Chondrocyte (in vitro differentiated cells): ENCODE measurements at places on chromosomes 1 and 21.

DNA sequence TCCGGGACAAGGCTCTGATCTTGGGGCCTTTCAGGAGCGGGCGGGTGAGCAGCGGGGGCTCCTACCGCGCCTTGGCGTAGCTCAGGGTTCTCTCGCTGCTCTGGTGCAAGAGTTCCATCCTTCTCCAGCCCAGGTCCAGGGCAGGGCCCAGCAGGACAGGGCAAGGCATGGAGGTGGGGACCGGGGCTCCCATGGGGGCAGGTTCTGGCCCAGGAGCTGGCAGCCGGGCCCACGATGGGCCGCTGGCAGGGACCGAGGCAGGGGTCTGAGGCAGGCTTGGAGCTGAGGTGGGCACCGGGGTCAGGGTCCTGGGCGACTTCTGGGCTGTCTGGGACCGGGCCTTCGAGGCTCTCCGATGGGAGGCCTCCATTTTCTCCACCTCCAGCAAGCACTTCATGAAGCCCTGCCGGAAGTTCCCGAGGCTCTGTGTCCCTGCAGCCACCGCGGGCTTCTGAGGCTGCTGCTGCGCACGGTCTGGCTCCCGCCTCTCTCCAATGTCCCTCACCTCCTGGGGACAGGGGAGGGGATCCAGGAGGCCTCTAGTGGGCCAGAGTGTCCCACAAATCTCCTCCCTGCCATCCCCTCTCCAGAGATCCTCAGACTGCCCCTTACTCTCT, 27.6 kb downstream of the SPATA21 start:
- DNase-seq: no peak

- DNase-seq: no peak
Observed at GRCh38 chr1:193402037-193402436, 215.6 kb upstream of the B3GALT2 start.

- DNase-seq: no peak
Observed at GRCh38 chr1:203590603-203591002, 36.0 kb upstream of the ATP2B4 start.

GRCh38 chr1:214008791-214009422, 21.1 kb downstream of the PROX1 start:
- no peak for DNase-seq

DNA sequence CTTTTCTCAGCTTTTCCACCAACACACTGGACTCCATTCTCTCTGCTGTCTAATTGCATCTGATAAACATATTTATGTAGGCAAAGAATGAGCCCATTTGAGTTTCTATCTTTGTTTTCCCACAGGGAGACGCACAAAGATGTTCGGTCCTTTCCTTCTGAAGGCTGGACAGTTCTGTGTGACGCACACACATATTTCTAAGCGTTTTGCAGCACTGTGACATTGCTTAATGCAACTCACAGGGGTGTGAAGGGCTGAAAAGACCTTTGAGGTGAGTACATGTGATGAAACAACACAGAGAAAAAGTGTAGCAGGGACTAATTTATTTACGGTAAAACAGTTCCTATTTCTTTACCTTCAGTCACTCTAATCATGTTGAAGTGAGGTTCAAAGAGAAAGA, 323.1 kb upstream of the RUNX1 start:
- DNase-seq: no peak

- DNase-seq: no peak
Observed at GRCh38 chr1:232045139-232045994, 418.8 kb downstream of the DISC1 start.

DNA sequence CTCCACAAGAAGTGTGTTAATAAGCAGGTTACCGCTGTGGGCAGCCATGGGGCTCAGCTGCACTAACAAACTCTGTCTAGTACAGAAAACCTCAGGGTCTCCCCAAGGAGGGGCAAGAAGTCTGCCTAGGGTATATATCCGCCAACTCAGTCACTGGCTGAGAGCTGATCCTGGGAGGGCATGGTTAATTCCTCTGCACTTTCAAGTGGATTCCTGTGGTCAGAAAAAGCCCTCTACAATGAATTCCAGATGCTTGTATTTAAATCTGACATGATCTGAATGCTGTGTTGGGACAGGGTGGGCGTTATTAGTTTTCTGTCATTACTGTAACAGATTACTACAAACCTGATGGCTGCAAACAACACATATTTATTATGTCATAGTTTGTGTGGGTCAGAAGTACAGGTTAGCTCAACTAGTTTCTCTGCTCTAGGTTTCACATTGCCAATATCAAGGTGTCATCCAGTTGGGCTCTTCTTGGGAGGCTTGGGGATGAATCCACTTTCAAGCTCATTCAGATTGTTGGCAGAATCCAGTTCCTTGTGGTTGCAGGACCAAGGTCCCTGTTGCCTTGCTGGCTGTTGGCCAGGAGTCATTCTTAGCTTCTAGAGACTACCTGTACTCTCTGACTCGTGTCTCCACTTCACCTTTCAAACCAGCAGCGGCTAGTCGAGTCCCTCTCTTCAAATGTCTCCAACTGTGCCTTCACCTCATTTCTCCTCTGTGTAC, 8.0 kb upstream of the SELE start:
- DNase-seq: no peak

GRCh38 chr1:208834381-208835096, 590.4 kb upstream of the PLXNA2 start:
- DNase-seq: no peak

GRCh38 chr1:27609618-27610240, 5.8 kb upstream of the AHDC1 start:
- DNase-seq: no peak

DNA sequence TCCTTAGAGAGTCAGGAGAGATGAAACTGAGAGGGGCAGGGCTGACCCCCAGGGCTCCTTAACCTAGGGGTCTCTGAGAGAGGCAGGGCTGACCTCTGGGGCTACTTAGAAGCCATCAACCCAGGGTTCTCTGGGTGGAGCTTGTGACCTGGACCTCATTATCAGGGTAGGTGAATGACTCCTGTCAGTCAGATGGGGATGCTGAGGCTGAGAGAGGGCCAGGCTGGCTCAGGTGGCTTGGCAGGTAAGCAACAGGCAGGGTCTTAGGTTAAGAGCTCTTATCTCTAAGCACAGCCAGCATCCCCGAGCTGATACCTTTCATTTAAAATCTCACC, 160.9 kb downstream of the PTPRU start:
- no peak for DNase-seq

- DNase-seq: no peak
Observed at GRCh38 chr1:215730600-215730999, 163.5 kb downstream of the KCTD3 start.

- DNase-seq: no peak
Observed at GRCh38 chr1:245583081-245583480, 428.3 kb downstream of the KIF26B start.

GRCh38 chr1:226716577-226716976, 22.5 kb downstream of the ITPKB start:
- no peak for DNase-seq

GRCh38 chr1:73998348-73998959, 199.5 kb downstream of the LRRIQ3 start:
- no peak for DNase-seq

GRCh38 chr1:17673329-17674072, 81.6 kb upstream of the ACTL8 start:
- no peak for DNase-seq

DNA sequence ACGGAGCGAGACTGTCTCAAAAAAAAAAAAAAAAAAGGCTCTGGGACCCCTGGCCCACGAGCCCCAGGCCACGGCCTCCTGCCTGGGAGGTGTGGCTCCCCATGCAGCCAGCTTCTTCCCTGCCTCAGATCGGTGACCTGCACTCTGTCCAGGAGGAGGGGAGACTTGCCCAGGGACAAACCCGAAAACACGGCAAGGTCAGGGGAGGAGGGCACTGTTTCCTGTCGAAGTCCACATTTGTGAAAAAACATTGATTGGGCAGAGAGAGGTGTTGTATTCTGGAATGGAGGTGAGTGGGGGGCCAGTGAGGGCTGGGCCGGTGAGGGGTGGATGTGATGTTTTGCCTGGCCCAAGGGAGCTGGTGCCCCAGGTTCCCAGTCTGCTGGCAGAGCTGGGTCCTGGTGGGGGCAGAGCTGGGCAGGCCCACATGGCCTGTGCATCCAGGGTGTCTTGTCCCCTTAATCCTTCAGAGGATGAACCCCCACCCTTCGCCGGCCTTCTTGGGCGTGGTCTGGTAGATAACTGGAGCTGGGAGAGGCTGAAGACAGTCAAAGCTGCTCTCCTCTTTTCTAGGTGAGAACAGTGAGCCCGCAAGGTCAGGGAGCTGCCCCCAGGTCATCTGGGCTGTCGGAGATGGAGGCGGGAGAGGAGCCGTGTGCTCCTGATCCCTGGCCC, 12.4 kb upstream of the FAAP20 start:
- no peak for DNase-seq

- no peak for DNase-seq
Observed at GRCh38 chr1:117967881-117968280, 38.3 kb downstream of the WDR3 start.

DNA sequence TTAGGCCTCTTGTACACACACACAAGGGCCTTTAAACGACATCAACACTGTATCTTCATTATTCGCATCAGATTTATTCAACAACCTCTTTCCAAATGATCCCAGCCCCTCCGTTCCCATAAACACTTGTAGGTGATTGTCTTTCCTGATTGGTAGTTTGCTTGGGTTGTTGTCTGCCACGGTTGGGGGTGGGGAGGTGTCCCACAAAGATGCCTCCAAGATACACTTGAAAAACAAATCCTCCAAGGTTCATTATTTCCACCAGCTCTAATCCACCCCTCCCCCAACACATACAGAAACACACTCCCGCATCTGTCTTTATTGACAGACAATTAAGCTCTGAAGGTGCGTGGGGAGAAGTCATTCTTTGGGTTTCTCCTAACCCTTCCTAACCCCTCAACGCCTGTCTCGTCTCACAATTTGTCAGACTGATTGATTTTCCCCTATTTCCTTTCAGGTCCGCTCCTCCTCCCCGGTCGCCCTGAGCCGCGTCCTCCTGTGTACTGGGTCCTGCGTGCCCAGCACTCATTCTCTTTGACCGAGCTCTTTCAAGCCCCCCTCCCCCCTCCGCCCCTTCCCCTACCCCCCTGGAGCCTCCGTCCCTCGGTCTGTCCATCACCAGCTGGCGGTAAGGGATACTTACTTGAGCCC, 1.4 kb downstream of the WDR26 start:
- no peak for DNase-seq

DNA sequence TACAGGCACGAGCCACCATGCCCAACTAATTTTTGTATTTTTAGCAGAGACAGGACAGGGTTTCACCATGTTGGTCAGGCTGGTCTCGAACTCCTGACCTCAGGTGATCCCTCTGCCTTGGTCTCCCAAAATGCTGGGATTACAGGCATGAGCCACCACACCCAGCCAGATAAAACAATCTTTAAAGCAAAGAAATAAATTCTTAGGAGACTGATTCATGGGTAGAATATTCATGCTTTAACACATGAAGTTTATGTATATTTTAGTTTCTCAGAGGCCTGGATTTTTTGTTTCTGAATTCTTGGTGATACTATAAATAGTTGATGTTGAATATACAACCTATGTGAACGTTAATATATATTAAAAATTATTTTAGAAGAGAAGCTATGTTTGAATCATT, 127.4 kb upstream of the KIAA1614 start:
- DNase-seq: no peak

DNA sequence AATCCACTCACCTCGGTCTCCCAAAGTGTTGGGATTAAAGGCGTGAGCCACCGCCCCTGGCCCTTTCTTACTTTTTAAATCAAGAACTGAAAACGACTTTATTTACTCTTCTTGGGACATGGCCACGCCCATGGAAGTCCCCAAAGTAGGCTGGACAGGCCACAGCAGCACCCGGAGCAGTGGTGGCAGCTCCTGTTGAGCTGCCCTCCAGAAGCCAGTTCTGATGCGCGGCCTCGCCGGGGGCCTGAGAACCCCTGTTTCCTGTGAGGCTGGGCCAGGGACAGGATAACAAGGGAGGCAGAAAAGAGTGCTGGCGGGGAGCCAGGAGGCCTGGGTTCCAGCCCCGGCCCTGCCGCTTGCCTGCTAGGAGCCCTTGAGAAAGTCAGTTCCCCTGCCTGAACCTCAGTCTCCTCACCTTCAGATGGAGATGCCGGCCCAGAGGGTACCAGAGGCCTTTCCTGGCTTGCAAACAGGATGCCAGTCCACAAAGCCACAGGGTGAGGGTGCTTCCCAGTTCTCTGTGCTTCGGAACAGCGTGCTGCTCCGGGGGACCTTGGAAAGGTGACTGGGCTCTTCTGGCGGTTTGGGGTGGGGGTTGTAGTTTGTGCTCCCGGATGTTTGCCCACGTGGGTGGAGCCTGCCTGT, 59.4 kb downstream of the RUNX3 start:
- no peak for DNase-seq
